Glomerular endothelial cell (primary cell): ENCODE measurements at places on chromosomes 1 and 21.

DNA sequence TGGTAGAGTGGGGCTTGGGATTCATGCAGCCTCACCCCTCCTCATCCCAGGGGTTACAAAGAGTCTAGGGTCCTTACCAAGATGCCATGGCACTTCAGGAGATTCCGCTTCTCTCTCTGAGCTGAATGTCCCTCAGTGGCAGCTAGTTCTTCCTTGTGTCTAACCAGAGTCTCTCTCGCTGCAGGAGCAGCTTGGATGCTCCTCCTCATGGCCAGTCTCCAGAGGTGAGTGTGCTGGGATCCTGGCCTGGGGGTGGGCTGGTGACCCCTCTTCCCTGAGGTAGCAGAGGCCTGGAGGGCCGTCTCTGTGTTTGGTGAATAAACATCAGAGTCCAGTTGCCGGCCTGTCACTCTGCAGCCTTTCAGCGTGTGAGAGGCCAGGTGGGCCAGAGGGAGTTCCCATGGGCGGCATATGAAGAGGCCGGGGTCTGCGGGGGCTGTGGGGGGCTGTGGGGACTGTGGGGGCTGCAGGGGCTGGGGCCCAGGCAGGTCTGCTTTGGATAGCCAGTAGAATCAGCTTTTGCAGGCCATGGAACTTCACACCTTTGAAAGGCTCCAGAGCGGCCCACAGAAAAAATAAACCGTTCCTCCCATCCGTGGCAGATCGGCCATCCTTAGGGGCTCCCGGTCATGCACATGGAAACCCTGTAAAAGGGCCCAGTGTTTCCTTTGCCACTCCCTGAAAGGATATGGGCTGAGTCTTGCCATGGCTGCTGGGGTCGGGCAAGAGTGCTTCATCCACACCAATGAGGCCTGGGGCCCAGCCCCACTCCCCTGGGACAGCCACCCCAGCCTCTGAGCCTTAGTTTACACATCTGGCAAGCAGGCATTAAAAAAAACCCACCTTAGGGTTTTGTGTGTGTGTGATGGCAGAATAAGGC is 256.4 kb downstream of the FOXD2 start:
- DNase-seq, result no peak

DNA sequence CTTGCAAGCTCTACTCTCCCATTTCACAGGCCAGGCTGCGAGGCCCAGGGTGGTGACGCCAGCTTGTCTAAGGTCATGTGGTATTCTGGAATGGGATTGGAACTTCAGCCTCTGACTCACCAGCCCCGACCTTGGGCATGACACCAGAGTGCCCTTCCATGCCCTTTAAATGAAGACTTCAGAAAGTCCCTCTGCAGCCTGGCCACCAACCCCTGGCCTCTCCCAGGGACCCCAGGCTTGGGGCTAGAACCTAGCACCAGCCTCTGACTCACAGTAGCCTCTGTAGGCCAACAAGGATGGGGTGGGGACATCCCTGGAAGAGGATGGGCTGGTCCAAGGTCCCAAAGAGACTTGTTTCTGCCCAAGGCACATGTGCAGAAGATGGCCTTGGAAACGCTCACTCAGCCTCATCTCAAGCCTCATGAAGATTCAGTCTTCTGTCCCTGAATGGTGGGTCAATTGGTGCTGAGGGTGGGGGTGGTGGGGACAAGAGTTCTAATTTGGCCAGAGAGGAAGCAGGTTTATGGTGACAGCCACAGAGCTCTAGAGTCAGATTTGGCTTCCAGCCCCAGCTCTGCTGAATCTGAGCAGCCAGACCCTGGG is 36.1 kb upstream of the RUNX3 start:
- DNase-seq, result no peak

DNA sequence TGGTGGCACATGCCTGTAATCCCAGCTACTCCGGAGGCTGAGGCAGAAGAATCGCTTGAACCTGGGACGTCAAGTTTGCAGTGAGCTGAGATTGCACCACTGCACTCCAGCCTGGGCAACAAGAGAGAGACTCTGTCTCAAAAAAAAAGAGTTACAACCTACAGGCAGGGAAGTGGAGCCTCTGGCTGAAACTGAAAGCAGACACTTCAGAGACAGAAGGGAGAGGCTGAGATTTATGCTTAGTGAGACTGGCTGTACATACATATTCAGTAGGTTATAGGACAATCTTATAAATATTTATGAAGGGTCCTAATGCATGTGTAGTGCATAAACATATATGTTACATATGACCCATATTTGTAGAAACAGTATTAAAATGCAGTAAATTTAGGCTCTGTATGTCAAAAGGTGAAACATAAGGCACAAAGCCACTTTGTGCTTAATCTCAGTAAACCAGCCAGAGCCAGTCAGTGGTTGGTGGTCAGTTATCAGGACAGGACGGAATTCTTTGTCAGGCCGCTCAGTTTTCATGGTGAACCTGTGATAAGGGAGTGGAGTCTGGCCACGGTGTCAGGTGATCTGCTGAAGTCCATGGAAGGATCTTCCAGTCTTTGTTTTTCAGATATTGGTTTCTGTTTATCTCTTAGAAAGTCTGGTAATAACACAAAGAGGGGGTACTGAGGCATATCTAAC is 13.7 kb downstream of the RHEX start:
- DNase-seq, result no peak

GRCh38 chr1:183155939-183156338 is 30.1 kb upstream of the LAMC2 start:
- no peak for DNase-seq

DNA sequence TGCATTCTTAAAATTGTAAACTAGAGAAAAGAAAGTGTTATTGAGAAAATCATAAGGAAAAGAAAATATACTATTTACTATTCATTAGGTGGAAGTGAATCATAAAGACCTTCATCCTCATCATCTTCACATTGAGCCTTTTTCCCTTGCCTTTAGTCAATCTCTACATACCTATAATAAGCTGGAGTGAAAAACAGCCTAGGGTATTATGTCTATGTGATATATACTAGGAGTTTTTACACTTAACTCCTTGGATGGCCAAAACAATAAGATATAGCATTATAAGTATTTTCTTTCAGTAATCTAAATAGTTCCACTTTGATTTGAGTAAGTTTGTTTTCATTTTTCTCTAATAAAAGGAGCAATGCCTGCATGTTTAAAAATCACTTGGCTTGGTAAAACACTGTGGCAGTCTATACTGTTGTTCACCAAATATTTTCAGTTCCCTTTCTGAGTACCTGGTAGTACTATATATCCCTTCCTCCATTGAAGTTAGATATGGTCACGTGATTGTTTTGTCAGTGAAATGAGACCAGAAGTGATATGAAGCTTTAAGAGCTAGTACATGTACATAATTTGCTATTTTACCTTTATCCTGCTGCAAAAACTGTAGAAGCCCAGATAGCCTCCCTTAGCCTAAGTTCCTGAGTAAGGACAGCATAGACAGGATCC is 78.3 kb downstream of the CLEC20A start:
- no peak for DNase-seq

DNA sequence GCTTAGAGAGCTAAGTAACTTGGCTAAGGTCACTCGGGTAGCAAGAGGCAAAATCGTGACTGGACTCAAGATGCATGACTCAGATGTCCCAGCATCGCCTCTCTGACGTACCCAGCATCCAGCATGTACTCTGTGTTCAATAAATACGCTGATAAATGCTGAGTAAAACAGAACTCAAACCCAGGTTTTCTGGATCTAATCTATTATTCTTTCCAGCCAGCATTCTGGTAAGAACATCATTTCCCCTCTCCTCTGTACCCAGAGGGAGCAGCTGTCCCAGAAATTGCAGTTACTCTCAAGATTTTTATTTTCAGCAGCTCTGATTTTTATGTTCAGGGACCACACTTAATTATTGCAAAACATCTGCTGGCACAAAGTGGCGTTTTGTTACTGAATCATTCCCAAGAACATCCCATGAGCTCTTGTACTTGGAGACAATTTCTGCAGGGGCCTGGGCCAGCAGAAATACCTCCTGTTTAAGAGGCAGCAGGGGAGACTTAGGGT is 249.0 kb downstream of the PRDM2 start:
- DNase-seq, result no peak

DNA sequence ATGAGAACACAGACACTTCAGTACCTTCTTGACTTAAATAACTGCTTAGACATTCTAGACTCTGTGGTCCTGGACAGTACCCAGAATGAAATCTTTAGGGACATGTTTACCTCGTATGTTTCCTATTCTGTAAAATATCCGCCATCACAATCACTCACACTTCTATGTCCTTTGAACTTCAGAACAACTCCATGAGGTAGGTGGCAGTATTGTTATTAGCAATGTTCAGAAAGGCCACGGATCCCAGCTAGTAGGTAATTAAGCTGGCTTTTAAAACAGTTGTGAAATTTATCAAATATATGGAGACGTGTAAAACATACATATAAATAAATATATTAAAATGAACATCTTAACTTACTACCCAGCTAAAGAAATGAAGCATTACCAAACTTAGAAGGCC is 83.4 kb downstream of the CACHD1 start:
- no peak for DNase-seq

GRCh38 chr1:208298593-208299269 is 54.5 kb upstream of the PLXNA2 start:
- DNase-seq, result no peak

- no peak for DNase-seq
Measured at GRCh38 chr1:243638186-243638585, 211.9 kb downstream of the AKT3 start.

DNA sequence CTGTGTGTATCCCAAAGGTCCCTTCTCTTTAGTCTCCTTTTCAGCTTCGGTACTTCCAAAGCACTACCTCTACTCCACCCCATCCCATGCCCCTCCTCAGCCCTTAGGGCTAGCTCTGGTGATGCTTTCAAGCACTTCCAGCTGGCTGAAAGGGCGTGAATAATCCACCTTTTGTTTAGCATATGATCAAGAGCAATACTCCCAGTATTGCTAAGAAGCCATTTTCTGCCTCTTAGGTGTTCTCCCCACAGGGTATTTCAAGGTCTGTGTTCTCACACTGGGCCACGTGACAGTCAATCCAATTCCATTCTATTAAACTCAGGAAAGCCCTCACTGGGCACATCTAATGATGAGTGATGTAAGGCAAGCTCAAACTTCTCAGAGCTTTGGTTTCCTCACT is 298.5 kb upstream of the PROX1 start:
- DNase-seq, result no peak

DNA sequence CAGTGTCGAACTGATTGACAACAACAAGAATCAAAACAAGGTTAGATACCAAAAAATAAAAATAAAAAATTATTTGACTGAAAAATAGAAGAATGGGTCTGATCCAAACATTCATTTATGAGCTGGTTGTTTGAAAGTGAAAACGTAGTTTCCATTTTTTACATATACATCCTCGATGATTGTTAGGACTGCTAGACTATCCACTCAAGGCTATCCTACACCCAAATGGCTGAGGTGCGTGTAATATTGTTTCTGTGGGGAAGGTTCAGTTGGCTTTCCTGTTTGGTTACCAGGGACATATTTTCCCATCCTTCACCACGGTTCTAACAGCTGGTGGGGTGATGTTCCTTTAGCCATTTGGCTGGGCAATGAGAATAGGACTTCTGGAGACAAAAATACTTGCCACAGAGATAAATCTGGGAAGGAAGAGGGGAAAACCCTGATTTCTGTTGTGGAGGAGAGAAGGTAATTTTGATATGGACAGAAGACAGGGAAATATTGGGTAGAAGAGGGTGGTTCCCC is 66.3 kb downstream of the MAP3K7CL start:
- no peak for DNase-seq

DNA sequence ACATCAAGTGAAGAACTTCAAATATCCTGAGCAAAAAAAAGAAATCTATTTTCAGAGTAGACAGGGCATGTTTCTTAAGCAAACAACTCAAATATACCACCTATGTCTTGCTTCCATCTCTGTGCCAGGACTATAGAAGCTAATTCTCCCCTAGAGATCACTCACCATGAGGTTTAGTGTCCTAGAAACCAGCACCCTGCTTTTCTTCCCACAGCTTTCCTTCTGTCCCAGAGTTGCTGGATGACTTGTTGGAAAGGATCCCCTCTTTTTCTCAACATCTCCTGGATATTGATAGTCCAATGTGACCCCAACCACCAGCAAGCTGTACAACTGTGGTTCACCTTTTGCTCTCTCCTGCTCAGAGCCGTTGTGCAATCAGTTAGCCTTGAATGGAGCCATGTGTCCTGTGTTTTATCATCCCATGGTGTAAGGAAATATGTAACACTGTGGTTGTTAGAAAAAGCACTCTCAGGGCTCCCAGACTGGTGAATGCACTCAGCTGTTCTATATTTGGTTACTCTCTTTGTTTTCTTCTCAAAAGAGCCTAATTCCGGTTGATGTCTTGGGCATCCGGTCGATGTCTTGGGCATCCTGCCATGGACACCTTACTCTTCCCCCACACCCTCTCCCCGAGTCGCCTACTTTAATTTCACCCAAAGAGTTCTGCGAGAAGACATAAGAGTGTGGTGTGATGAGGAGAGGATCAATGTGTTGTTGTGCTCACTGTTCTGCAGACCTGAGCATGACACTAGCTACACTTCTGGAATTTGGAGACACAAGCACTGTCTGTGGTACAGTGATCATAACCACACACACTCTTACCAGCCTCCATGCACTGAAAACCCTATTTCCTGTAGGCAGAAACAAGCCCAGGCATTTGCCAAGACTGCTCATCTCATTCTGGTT is 1.7 kb downstream of the TNFSF4 start:
- no peak for DNase-seq

- no peak for DNase-seq
Measured at GRCh38 chr1:71464016-71464415, 383.2 kb upstream of the ZRANB2 start.

DNA sequence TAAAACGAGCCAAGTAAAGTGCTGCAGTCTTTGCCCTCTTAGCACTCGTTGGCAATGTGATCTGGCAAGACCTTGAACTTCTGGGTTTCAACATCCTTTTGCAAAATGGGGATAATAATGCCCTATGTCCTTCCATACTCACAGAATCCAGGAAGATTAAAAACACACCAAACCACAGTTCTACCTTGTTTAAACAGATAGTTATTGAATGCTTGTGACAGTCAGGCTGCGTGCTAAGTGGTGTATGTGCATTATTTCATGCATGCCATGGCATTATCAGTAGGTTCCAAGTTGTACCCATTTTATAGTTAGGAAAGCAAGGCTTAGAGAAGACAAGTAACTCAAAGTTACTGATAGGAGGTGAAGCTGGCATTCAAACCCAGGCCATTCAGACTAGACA is 308.6 kb upstream of the PROX1 start:
- no peak for DNase-seq

DNA sequence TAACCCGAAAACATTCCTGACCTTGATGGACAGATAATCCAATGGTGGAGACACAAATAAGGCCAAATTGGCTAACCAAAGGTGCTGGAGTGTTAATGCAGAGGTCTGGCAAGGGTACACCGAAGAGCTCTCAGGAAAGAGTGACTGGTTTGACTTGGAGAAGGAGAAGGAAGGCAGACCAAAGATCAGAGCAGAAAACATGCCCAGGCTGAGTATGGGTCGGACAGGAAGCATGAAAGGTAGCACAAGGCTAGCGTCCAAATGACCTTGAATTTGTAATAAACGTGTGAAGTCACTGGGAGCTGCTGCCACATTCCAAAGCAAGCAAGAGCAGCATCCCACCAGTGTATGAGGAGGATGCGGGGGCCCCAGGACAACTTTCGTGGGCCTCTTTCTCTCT is 45.7 kb downstream of the APP start:
- DNase-seq, result no peak

GRCh38 chr1:243939167-243939848 is 89.3 kb upstream of the AKT3 start:
- no peak for DNase-seq
